ENCODE measurements at places on chromosomes 12 and 14.

- no peak for DNase-seq
Observed at GRCh38 chr12:100403446-100403845, 46.6 kb downstream of the SLC17A8 start.

GRCh38 chr12:15525441-15525840 is 203.1 kb downstream of the PTPRO start:
- DNase-seq = no peak

DNA sequence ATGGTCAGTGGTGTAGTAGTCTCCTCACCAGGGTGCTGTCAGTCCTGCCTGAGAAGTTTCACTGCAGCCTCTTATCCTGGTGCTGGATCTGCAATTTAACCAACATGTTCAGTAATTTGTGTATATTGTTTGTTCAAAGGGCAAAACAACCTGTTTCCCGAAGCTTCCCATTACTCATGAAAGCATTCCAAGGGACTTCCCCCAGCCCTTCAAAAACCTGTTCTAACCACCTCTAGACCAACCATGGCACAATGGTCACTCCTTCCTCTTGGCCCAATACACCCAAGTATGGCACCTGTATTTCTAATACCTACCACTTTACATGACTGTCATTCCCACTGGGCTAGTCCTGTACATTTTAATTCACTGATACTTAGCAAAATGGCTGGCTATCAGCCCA is 12.1 kb downstream of the CKAP4 start:
- no peak for DNase-seq

GRCh38 chr12:15423629-15424028 is 101.3 kb downstream of the PTPRO start:
- no peak for DNase-seq

- DNase-seq = no peak
Observed at GRCh38 chr12:123667771-123668170, 3.1 kb upstream of the TCTN2 start.

- no peak for DNase-seq
Observed at GRCh38 chr12:123748161-123748560, 13.9 kb upstream of the DNAH10 start.

- no peak for DNase-seq
Observed at GRCh38 chr14:22218728-22219127, 370.3 kb downstream of the DAD1 start.
